Spinal cord (tissue), 10 donors: ENCODE measurements at places on chromosomes 4 and X.

GRCh38 chr4:174734181-174734580 lies 94.9 kb downstream of the GLRA3 start:
- no peak for DNase-seq

DNA sequence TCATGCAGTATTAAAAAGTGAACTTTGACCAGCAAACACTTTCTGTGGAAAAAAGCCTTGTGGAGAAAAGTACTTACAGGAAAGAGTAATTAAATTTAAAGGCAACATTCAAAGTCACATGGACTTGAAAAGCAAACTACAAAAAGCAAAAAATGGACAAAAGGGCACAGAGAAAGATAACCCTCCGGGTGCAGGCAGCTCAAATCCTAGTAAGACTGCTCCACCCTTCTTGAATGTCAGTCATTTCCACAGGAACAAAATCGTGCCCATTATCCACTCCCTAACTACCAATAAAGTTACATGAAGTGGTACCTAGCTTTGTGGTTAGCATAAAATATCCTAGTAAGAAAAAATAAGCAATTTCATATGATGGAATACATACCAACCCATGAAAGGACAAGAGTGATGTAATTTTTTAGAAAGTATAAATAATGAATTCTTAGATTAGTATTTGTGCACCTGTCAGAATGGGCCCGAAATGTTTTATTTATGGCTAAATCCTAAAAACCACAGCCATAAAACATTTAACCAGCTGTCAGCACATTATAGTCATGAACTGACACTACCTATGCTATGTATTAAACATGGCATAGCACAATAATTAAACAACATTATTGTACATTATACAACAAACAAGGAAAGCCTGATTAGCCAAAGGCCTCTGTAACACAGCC lies 43.3 kb downstream of the MAML3 start:
- DNase-seq: no peak

DNA sequence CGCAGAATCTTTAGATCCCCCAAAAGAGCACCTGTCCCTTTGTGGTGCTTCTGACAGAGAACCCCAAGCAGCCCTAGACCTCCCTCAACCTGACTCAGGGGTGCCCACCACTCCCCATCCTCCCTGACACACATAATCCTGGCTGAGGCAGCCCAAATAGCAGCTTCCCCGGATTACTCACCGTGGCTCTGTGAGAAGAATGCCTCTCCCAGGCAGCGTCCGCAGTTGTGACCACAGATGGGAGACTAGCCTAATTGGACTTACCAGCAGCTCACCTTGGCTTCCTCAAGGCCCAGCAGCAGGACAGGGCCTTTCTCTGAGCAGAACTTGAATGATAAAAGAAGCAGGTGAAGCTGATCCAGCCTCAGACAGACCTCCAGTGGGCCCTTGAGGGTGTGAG lies 10.3 kb upstream of the ODAPH start:
- DNase-seq: no peak

GRCh38 chrX:96140796-96141195 lies 543.8 kb upstream of the DIAPH2 start:
- no peak for DNase-seq

DNA sequence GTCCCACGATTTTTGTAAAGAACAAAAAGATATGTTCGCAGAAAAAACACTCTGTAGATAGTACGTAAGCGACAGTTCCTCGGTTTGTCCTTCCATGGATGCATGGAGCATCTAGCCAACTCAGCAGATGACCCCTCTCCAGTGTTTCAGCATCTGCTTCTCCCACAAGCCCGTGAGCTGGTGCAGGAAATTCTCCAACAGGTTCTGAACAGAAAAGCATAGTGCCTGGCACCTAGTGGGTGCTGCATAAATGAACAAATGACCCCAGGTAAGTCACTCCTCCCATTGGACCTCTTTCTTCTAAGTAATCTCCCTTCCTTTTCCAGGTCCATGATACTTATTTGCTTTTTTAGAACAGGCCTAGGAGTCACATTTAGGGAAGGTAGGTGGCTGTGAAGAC lies 966 bp upstream of the KIAA0232 start:
- peak; percentile 11 for DNase-seq

- DNase-seq: no peak
These were observed 137.5 kb downstream of the MAGEB17 start for GRCh38 chrX:16304751-16305150.

- DNase-seq: no peak
These were observed 76.7 kb downstream of the SLC4A4 start for GRCh38 chr4:71415491-71415890.

DNA sequence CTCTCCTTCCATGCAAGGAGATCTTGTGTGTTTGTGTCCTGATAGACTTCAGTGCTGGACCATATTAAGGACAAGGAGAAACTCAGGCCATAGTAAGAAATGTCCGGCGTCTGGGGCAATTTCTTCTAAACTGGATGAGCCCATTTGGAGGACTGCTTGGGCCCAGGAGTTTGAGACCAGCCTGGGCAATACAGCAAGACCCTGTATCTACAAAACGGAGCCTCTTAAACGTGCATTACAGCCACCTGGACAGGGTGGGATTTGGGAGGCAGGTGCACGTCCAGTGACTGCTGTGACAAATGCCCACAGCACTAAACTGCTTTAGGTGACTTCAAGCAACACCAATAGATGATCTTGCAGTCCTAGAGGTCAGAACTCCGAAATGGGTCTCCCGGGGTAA lies 311.9 kb downstream of the DHRSX start:
- no peak for DNase-seq

DNA sequence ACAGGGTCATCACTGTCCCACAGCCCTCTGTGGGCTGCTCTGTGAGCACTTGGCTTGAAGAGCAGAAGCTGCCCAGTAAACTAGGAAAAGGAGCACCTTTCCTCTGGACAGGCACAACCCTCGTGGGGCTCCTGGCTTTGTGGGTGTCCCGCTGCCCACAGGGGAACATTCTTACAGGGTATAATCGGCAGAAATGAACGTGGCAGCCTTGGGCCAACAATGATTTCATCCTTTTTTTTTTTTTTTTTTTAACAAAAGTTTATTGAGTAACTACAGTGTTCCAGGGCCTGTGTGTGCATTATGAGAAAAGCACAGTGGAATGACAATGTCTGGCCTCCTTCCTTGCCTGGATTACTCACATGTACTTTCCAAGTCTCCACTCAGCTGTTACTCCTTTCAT lies 197.2 kb downstream of the PDGFC start:
- no peak for DNase-seq

DNA sequence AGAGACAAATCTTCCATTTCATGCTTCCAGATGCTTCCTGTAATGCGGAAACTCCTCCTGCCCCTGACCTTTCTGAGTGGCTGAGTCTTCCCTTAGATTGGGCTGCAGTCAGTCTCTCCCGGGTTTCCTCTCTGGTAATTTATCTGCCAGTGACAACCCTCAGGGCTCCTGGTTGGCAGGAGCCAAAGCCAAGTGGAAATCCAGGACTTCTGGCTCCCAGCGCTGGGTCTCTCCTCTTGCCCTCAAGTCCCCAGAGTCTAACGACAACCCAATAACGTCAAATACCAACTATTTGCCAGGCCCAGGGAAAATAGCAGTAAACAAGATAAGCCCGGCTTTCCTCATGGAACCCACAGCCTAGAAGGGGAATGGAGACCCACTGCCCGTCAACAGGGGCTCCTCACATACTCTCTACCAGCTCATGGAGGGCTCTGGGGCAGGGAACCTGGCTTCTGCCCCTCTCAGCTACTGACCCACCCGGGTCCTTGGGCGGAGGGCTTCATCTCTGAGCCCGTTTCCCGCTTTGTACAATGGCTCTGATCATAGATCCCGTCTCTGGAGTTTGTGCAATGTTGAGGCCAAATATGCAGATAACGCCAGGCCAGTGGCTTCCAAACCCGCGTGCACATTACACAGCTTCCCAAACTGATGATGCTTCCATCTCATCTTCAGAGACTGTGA lies 1.1 kb upstream of the TBC1D14 start:
- no peak for DNase-seq

- peak; percentile 79 for DNase-seq
These were observed 531 bp downstream of the HCFC1 start for GRCh38 chrX:153971124-153971449.

DNA sequence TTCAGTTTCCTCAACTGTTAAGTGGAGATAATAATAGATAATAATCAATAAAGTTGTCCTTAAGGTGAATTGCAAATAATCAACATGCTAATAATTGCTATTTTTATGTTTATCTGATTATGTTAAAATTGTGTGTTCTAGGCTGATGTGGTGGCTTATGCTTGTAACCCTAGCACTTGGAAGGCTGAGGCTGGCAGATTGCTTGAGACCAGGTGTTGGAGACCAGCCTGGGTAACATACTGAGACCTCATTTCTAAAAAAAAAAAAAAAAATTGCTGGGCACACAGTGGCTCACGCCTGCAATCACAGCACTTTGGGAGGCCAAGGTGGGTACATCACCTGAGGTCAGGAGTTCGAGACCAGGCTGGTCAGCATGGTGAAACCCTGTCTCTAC lies 175.2 kb downstream of the GC start:
- no peak for DNase-seq

GRCh38 chr4:37803348-37803973 lies 23.0 kb upstream of the PGM2 start:
- no peak for DNase-seq

DNA sequence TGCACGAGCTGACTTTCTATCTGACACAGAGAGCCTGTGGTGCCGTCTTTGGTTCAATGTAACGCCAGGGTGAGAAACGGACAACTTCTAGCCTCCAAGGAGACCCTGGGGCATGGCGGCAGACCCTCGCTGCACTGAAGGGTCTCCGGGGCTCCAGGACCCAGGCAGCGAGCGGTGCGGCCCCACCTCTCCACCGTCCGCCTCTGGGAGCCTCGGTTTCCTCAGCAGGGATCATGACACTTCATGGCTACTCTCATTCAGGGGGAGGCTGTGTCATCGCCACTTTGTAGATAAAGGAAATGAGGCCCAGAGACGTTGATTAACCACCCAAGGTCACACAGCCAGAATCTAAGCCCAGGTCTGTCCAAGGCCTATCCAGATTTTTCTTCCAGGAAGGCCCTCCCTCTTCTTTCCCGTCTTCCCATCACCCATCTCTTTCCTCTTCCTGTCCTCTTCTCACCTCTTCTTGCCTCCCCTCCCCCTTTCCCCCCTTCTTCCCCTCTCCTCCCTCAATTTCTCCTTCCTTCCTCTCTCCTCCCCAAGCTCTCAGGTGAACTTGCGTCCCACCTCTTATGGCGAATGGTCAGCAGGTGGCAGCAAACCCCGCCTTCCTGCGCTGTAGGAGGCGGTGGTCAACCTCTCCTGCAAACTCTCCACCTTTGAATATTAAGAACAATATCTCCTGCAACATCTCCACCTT lies 69.3 kb upstream of the HMX1 start:
- no peak for DNase-seq

DNA sequence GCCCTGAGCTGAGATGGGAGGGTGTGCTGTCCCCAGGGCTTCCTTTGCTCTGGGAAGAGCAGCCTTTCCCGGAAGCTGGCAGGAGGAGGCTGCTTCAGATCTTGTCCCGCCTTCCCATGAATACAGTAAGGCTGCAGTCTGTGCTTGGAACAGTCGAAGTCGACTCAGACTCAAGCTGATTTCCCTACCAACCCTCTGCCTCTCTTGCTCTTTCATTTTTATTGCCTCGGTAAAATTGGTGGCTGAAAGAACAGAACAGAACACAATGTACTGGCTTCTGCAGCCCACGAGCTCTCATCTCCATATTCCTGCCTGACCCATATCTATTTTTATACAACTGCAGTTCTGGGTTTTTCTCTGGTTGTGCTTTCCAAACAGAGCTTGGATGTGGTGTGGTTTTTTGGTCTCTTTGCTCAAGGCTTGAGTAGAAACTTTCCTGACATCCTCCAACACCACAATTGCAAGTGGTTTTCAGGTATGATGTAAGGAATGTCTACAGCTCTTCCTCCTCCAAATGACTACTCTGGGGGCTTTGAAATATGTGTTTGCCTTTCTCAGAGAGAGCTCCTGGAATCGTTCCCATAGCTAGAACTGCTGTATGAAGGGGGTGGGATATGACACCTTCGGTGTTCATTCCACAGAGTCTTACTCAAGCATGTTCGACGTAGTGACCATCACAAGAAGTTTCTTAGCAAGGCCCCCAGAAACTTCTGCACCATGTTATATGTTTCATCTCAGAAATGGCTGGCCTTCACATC lies 61.3 kb downstream of the ENPP6 start:
- no peak for DNase-seq

DNA sequence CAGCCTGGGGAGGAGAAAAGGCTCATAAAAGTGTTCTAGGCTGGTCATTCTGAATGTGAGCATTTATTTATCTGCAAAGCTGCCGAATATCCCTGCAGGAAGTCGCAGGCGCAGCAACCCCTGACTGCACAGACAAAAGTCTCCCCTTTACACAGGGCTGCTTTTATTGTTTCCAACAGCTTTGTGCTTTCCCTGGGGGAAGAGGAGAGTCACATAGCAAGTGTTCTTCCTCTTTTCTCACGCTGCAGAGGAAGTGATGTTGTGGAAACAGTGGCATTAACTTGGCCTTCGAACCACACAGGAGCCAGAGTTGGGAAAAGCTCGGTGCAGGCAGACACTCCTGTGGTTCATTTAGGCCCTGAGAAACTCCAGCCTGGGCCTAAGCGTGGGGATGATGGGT lies 81.5 kb upstream of the BCOR start:
- DNase-seq: no peak

DNA sequence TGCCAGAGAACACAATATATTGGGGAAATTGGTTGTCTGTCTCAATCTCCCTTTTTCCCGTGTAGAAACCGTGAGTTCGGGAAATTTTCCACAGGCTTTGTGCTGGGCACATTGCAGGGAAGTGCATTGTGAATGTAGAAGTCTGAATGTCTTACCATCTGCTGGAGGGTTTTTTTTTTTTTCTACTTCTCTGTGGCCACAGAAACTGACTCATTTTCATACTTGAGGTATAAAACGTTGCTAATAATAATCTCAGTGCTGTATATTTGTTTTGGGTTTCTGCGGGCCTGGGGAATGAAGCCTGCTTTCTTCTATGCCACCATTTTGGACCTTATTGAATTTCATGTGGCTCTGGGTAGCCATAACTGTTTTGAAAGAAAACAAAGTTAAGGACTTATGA lies 1001.2 kb downstream of the STIM2 start:
- no peak for DNase-seq

DNA sequence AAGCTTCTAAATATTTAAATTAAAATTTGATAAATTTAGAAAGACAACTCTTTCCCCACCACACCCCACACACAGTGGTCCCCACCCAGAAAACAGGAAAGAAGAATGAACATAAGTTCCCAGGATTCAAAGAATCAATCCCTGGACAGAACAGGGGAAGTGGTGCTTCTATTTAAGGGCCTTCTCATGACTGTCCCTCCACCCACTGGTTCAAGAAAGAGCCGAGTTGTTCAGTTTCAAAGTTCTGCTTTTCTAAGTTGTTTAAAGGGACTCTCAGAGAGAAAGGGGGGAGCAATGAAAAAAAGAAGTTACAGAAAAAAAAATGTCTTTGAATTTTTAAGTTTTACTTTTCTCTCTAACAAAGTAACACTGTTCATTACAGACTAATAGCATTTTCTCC lies 195.8 kb downstream of the PDGFC start:
- no peak for DNase-seq

- DNase-seq: no peak
These were observed at the start of gene ARHGEF6 for GRCh38 chrX:136780763-136781162. TSS of gene ARHGEF6 (minus strand) at chrX:136780932. CDS start at chrX:136780882, 50 bp downstream.

GRCh38 chr4:19520939-19521520 lies 730.7 kb upstream of the SLIT2 start:
- no peak for DNase-seq
